Stimulated activated CD4-positive, alpha-beta T cell treated with anti-CD3 and anti-CD28 coated beads, Interleukin-2, amount 100 ng/mL, for 4 hours (primary cell): ENCODE measurements at places on chromosomes 2 and 18.

GRCh38 chr2:45852450-45853150, 201.1 kb downstream of the PRKCE start:
- no peak for DNase-seq

DNA sequence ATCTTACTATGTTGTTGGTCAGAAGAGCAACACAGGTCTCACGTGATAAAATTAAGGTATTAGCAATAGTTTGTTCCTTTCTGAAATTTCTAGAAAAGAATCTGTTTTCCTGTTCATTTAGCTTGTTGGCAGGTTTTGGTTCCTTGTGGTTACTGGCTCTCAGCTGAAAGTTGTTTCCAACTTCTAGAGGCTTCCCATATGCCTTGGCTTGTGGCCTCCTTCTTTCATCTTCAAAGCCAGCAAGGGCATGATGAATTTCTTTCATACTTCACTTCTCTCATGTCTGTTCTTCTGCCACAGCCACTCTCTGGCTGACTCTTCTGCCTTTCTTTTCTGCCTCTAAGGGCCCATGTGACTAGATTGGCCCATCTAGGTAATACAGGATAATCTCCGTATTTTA, 193.7 kb downstream of the TRIB2 start:
- no peak for DNase-seq

- no peak for DNase-seq
Measured at GRCh38 chr18:12032786-12033642, 51.7 kb downstream of the IMPA2 start.

GRCh38 chr2:54158311-54158710, 42.9 kb downstream of the ACYP2 start:
- no peak for DNase-seq

GRCh38 chr2:55961318-55961911, 37.8 kb upstream of the EFEMP1 start:
- no peak for DNase-seq

- DNase-seq, result no peak
Measured at GRCh38 chr2:139217641-139218040, 437.5 kb upstream of the NXPH2 start.

DNA sequence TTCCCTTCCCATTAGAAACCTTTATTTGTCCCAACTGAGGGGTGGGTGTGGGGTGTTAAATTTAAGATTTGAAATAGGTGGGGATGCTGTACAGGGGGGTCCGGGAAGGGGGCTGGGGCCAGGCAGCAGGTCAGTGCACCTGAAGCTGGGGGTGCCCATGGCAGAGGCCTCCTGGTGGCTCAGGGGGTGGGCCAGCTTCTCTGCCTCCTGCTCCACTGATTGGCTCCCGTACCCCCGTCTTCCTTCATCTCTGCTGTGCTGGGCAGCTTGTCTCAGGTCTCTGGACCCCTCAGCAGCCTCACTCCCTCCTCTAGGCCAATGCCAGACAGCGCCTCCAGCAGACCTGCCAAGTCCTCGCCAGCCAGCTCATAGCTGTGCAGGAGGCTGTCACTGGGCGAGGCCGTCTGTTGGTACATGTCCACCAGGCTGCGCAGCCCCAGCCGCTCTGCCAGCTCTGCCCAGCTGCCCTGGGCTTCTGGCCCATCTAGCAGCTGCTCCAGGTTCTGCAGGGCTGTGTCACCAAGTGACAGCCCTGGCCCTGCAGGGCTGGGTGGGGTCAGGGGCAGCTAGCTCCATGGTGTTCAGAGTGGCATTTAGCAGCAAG, 2.0 kb upstream of the ANKRD62 start:
- no peak for DNase-seq

GRCh38 chr2:37881397-37881796, 43.7 kb upstream of the RMDN2 start:
- no peak for DNase-seq

DNA sequence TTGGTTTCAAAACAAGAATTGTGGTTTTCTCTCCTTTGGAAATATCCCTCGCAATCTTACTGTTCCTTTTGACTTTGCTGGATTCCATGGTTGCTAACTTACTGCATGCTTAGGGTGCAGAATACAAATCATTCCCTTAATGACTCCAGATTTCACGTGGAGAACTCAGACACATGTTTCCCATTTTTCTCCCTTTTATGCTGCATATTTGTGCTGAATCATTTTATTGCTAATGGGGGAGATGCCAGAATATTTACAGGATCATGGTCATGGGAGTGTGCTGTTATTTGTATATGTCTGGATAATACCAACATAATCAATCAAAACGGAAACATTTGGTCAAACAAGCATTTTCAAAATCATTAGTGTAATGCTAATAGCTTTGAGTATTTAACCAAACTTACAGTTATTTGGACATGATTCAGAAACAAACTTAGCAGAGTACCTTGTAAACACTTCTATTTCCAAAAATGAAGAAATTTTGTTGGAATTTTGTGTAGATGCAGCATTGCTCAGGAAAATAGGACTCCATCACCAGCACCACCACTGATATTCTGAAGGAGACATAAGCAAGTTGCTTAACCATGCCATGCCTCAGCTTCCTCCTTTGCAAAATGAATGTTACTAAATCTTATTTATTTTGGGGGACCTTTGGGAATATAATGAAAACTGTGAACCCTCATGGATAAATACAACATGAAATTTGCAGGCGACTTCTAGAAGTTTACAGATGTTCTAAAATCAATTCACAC, 122.5 kb upstream of the RND3 start:
- no peak for DNase-seq

GRCh38 chr18:78665644-78666043, 314.0 kb upstream of the SALL3 start:
- no peak for DNase-seq

DNA sequence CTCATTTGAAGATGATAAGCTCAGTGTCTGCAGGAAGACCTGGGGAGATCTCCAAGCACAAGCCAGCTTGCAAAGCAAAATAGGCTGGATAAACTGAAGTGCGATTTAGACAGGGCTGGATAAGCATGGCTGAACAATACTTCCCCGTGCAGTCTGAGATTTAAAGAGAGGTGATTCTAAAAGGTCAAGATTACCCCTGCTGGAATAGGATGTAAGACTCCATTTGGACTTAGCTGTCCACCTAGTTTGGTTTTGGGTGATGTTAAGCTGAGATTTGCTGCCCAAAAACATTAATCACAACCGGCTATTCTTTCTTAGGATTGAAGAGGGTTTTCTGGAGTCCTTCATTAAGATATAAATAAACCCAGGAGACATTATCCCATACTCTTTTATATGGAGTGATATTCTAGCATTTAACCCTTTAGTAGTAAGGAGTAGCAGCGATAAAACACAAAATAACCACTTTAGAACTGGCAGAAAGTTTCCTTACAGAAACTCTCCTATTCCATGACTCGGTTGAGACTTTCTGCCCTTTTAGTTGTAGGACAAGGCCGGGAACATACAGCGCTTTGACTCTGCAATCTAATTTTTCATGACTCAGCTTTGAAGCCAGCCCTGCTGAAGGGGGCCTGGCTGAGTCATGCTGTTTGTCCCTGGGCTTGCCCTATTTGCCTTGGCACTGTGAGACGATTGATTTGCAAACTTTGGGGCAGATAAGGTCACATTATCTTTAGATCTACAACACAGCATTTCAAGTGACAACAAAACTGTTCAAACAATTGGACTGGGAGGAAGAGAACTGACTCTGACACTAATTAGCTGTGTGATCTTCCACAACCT, 238.2 kb downstream of the GCA start:
- DNase-seq, result no peak

DNA sequence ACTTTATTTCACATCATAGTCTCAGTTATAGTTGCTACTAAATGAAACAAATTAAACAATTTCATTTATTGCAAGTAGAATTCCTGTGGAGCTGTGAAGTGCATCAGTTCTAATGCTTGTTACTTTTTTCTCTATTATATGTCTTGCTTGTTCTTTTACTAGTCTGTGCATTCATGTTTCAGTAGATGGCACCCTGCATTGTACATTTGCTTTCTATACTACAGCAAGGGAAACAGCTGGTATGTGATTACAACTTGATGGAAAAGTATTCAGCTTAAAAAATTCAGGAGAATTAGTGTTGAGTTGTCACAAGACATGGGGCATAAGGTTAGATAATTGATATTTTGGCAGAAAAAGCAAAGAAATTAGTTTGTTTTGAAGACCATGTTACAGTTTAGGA, 72.3 kb downstream of the TANK start:
- no peak for DNase-seq

DNA sequence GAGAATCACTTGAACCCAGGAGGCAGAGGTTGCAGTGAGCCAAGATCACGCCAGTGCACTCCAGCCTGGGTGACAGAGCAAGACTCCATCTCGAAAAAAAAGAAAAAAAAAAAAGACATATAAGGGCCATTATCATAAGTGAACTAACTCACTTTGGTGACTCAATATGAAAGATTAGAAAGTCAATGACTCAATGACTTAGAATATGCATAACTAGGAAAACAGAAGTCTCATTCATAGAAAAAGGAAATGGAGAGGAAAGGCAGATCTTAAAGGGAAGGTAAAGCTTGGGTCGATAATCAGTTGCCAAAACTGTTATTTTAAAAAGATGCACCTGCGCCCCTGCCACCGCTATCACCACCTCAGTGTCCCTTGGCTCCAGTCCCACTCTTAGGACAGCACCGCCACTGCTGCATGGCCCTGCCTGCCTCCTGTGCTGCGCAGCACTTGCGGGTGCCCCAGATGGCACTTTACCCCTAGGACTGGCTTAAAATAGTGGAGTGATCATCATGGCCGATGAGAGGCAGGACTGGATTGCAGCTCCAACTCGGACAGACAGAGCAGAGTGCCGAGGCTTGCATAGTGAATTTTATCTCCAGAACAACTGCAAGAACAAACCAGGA, 54.7 kb downstream of the INO80D start:
- DNase-seq, result no peak

- DNase-seq, result no peak
Measured at GRCh38 chr18:30088238-30089015, 954.1 kb downstream of the DSC3 start.

DNA sequence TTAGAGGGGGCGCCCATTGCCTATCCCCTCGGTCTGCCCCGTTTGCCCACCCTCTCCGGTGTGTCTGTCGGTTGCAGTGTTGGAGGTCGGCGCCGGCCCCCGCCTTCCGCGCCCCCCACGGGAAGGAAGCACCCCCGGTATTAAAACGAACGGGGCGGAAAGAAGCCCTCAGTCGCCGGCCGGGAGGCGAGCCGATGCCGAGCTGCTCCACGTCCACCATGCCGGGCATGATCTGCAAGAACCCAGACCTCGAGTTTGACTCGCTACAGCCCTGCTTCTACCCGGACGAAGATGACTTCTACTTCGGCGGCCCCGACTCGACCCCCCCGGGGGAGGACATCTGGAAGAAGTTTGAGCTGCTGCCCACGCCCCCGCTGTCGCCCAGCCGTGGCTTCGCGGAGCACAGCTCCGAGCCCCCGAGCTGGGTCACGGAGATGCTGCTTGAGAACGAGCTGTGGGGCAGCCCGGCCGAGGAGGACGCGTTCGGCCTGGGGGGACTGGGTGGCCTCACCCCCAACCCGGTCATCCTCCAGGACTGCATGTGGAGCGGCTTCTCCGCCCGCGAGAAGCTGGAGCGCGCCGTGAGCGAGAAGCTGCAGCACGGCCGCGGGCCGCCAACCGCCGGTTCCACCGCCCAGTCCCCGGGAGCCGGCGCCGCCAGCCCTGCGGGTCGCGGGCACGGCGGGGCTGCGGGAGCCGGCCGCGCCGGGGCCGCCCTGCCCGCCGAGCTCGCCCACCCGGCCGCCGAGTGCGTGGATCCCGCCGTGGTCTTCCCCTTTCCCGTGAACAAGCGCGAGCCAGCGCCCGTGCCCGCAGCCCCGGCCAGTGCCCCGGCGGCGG, 1.7 kb downstream of the MYCN start:
- no peak for DNase-seq

GRCh38 chr2:26884486-26884885, 36.6 kb downstream of the DPYSL5 start:
- DNase-seq, result no peak

DNA sequence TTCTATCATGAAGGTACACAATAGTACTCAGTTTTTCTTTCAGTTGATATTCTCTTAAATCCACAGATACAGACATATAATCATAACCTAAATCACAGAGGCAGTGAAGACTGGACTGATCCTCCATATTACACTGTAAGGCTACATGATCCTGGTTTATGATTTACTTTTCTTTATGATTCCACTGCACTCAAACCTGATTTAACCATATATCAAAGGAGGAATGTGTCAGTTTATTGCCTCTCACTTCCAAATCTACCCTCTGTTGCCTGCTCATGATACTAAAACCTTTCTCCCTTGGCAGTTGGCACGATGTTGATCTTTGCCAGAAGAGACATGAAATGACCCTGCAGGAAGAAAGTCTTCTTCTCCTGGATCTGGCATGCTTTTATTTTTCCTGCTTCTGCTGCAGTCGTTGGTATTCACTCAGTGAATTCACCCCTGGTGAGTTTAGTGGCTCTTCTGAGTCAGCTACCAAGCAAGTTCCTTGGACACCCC, 426.4 kb downstream of the MBD2 start:
- no peak for DNase-seq

GRCh38 chr2:124283096-124283495, 258.0 kb downstream of the CNTNAP5 start:
- no peak for DNase-seq

DNA sequence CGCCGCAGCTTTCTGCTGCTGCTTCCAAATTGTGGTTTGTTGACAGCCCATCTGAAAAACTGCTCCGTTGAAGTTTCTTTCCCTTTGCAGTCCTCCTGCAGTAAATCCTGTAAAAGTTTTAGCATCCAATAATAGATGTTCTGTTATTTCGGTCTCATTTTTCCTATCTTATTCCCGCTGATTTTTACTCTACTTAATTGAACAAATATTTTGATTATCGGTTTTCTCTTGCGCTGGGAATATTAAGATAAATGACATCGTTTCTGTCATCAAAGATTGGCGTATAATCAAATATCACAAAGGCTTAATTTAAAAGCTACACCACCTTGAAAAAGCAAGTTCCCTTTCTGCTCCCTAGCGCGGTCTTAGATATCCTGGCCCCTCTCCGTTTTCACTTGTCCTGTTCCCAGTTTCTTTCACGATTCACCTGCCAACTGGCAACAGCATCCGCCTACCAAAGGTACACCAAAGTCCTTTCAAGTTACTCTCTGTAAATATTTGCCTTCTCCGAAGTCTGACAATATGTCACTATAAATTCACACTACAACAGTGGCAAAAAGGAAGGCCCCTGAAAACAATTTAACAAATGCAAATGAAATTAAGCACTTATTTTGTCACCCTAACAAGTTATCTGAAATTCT, 1.0 kb upstream of the STRN start:
- DNase-seq, result no peak
